Fibroblast of gingiva (primary cell): ENCODE measurements at places on chromosomes 2 and 18.
A peak's percentile ranks its signal among the peaks of the same experiment; 100 is the strongest.

DNA sequence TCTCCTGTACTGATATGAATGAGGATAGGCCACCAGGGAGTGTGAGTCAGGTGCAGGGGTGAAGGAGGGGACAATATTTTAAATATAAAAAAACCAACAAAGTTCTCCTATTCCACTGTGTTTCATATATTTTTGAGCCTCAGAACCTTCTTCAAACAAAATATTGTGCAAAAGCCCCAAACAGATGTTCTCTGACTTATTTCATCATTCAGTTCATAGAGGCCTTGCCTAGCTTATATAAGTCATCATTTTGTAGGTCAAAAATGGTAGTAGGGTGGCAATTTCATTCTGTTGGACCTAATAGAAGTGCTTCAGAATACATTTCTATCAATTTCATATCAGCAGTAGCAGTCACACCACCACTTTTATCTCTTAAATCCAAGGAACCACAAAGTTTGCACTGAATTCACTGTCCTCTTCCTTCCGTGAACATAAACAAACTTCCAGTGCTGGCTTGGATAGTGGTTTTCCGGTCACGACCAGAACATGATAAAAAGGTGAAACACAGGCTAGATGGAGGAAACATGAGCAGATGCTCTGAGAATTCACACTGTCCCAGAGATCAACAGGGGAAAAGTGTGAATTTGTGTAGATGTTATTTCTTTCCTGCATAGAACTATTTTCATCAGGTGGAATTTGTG lies 99.1 kb downstream of the EN1 start:
- peak; percentile 26 for DNase-seq

GRCh38 chr2:158967731-158968395 lies 577 bp upstream of the TANC1 start:
- peak; percentile 79 for DNase-seq

DNA sequence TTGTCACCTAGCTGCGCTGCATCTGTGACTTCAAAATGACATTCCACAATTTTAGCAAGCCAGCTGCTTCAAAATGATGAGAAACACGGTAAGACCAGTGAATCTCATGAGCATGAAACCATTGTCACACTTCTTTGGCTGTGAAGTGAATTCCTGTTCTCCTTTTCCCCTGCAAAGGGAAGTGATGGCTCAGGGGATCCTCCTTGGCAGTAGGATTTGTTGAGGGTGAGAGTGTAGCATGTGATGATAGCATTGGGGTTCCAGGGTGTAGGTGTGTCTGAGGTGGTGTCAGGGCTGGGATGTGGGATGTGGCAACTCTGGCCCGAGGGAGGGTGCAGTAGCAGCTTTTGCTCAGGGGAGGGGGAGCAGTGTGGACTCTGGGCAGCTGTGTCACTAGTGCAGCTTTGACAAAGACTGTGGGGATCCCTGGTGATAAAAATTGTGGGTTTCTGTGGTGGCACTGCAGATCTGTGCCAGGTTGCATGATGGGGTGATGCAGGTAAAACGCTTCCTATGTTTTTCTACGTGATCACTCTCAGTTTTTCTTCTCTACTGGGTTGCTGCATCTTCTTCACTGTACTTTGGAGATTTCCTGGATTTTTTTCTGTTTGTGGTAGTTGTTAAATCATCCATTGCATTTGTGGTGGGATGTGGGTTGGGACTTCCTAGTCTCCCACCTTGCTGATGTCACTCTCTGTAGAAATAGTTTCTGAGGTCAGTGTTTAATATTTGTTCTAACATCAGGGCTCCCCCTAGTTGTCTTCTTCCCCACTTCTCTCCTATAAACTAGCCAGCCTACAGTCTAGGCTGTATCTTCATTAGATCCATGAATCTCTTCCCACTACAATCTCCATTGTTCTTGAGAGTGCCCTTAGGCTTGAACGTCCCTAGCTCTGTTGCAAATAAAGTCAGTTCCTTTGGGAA lies 107.0 kb downstream of the ACTR3 start:
- no peak for DNase-seq

GRCh38 chr2:7969756-7970515 lies 711.9 kb upstream of the ID2 start:
- DNase-seq, result no peak

DNA sequence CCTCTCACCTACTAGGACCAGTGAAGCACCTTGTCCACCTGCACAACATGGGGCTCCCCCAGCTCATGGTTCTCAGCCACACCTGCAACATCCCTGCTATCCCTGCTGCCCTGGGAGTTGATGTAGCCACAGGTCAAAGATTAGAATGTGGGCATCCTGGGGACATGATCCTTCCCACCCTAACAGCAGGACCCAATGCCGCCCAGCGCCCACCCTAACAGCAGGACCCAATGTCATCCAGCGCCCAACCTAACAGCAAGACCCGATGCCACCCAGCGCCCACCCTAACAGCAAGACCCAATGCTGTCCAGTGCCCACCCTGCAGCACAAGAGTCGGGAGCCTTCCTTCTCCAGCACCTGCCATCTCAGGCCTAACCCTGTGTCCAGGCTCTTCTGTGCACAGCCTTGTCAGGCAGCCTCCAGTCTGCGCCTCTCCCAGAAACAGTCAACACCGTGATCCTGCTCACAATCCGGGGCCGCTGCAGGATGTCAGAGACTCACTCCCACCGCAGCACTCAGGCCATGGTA lies 237.3 kb upstream of the SALL3 start:
- DNase-seq, result no peak

- DNase-seq, result no peak
Measured at GRCh38 chr2:166449439-166449838, 44.6 kb downstream of the SCN7A start.

DNA sequence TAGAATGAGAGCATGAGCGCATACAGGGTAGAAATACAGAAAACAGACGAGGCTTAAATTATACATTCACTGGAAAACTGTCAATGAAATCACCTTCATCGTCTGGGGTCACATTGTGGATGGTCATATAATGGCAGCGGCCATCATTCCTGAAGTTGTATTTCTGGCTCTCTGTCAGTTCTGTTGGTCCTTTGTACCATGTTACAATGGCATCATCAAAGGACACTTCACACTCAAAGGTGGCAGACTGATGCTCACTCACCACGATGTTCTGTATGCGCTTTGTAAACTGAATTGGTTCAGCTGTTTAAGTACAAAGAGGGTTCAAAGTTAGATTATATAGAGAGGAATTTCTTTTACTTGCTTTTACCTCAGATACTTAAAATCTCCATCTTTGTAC lies 104.9 kb downstream of the TTN start:
- DNase-seq, result no peak

DNA sequence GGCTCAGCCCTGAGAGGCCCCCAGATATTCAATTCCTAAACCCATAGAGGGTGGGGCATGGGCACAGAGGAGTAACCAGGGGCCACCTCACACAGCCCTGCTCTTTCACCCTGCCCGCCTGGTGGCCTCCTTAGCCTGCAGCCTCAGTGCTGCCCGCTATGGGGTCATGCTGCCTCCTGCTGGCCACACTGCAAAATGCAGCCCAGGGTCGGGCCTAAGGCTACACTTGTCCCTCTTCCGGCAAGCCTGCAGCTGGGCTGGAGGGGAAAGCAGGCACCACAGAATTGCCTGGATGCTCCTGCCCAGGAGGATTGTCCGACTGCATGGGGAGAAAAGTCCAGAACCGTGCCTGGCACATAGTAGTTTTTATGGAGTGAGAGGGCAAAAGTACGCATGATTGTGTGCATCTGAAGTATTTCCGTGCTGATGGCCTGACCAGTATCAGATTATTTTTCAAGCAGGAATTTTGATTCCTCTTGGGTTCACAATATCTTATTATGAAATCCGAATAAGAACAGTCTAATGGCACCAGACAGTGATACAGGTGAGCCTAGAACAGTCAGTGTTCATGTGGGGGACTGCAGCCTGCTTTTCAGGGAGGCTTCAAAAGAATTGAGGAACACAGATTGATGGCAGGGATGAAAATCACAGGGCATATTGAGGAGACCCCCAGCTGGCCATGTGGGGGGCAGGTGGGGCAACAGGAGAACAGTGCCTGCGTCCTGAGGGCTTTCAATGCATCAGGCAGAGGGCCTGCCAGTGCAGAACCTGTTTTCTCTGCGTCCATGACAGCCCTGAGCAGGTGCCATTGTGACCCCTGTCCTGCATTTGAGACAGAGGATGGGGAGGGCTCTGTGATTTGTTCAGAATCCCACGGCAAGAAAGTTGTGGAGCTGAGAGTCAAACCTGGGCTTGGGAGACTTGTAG lies 51.2 kb upstream of the ALPP start:
- peak; percentile 29 for DNase-seq

GRCh38 chr2:64672708-64673107 lies 19.0 kb upstream of the SERTAD2 start:
- DNase-seq, result no peak

- DNase-seq, result no peak
Measured at GRCh38 chr2:200300638-200301314, 5.7 kb upstream of the SPATS2L start.

DNA sequence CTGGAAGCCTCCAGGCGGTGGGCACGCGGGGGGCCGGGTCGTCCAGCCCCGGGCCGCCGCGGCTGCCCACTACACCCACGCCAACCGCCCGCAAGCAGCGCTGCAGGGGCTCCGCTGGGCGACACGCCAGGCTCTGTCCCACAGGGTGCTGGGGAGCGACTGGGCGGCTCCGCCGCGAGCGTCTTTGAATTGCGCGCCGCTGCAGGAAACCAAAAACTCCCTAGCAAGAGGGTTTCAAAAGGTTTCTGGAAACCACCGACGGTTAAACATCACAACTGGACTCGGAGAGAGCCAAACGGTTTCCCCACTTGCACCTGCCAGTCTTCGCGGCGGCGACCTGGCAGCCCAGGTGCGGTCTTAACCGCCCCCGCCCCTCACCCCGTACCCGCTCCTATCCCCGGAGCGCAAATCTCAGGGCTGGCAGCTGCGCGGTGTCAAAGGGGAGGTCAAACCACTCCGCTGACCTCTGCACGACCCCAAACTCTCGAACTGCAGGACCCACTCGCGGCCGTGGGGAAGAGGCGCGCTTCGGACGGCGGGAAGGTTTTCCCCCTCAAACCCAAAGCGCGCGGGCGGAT lies 1.0 kb downstream of the CXCR4 start:
- DNase-seq, result no peak

DNA sequence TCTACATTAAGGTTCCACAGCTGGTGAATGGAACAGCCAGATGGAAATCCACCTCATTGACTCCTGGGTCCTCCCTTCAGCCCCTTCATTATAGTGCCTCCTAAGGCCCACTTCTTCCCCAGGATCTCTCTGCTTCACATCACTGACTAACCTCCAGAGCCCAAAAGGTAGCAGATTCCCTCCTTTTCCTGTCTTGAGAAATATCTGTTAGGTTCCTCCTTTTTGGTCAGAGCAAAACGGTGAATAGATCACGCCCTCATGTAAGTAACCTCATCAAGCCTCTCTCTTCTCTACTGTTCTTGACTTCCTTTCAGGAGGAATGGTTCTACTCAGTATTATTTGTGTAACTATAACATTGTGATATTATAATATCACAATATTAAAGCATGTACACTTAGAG lies 155.0 kb upstream of the SRD5A2 start:
- DNase-seq, result no peak

DNA sequence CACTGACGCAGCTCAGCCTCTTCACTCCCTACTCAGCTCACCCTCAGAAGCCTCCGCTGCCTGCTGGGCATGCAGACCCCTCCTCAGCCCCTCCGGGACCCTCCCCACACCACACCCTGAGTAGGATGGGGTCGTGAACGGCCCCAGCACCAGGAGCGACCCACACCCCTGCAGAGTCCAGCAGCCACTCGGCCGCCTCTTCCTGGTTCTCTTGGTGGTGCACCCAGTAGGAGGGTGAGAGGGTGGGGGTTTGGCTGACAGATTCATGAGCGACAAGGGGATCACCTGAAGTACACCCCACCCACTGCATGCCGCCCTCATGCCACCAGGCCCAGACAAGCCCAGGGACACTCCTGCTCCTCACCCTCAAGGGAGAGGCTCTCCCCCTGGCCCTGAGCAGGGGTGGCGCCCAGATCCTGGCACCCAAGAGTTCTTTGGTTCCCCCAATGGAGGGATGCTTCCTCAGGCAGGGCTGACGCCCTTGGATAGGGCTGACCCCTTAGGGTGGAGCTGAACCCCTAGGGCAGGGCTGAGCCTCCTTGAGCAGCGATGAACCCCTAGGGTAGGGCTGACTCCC lies 76.6 kb upstream of the GPC1 start:
- no peak for DNase-seq

GRCh38 chr2:2646433-2647051 lies 315.5 kb upstream of the MYT1L start:
- DNase-seq, result no peak

DNA sequence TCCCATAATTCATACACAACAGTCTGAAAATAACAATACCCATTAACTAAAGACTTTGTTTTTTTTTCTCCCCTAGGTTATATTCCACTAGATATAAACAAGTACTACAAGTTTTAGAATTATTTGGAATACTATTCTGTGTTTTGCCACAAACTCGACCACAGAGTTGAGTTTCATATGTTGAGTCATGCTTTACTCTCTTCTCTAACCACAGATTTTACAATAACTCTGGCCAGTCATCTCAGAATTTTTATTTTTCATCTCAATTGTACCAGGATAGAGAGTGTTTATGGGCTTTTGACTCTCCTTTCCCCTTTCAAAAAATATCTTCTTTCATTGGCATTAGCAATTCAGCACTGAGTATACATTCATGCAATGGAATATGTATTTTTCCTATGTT lies 348.7 kb upstream of the GALNT5 start:
- DNase-seq, result peak; percentile 62

GRCh38 chr2:84885111-84885510 lies 4.2 kb upstream of the TRABD2A start:
- no peak for DNase-seq

DNA sequence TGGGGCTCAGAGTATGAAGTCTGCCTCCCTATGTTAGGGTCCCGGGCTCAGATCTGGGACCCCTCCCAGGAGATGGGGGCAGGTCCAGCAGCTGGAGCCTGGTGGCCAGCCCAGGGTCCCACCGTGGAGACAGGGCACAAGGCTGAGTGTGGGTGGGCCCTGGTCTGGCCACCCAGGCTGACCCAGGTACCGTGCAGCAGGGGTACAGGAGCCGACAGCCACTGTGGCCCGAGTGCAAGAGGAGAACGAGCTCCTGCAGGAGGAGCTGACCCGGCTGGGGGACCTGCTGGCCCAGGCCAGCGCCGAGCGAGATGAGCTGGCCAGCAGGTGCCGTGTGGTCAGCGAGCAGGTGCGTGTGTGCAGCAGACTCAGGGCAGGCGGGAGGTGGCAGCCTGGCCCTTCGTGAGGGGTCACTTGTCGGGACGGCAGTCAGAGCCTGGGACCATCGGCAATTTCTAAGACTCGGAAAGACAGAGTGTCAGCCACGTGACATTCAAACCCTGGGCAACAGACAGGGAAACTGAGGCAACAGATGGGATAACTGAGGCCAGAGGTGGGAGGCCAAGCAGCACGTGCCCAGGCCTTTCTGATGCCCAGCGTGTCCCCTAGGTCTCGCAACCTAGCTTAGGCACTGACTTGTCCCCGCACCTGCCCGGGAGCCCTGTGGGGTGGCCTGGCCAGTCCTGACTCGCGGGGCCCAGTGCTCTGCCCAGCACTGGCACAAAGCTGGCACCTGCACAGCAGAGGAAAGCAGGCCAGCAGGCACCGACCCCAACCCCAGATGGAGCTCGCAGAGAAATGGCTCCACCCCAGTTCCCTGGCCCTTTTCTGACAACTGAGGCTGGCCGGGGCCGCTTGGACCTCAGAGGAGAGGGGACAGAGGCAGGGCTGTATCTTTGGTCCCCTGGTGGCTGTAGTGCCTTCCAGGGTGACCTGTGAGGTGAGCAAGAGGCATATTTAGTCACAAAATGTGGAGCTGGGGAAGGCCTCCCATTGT lies 13.9 kb downstream of the CROCC2 start:
- DNase-seq, result no peak

GRCh38 chr2:68039317-68039716 lies 23.5 kb downstream of the C1D start:
- no peak for DNase-seq
